COR-L47 (cell line): ENCODE measurements at places on chromosomes 3 and 15.

- DNase-seq: no peak
Observed at GRCh38 chr3:17551333-17551732, 191.1 kb downstream of the TBC1D5 start.

GRCh38 chr15:45346381-45346780, 32.0 kb downstream of the GATM start:
- no peak for DNase-seq

- DNase-seq: no peak
Observed at GRCh38 chr3:46470831-46471230, 6.1 kb upstream of the LTF start.

DNA sequence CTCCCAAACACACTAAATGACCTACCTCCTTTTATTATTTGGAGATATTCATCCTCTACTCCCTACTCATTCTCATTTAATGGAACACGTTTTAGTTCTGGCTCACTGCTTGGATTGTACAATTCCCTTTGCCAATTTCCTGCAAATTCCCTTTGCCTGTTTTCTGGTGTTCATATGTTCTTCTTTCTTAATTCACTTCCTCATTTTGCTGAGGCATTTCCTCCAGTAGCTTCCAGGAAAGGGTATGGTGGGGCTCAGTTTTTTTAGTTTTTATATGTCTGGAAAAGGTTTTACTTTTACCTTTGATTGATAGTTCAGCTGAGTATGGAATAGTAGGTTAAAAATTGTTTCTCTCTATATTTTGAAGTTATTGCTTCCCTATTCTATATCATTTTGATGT, 143.6 kb upstream of the GOLIM4 start:
- DNase-seq: no peak

- DNase-seq: no peak
Observed at GRCh38 chr15:44593042-44593736, 56.2 kb downstream of the EIF3J start.

DNA sequence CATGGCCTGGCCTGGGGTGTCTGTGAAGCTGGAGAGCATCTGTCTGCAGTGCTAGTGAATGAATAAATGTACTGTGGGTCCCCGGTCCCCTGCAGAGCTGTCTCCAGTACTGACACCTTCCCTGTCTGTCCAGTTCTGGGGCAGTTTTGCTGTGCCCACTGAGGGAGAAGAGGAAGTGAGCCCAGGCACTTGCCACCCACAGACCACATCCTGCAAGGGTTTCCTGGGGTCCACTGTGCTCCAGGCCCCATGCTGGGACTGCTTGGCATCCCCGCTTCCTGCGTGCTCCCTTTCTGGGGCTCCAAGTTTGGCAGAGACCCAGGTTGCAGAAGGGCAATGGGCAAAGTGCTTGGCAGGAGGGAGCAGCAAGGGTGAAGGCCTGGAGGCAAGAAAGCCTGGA, 4.9 kb upstream of the SLC6A6 start:
- DNase-seq: no peak
